ENCODE measurements at places on chromosomes 5 and 9.

GRCh38 chr5:96016216-96016615, 54.6 kb upstream of the ELL2 start:
- DNase-seq = no peak

DNA sequence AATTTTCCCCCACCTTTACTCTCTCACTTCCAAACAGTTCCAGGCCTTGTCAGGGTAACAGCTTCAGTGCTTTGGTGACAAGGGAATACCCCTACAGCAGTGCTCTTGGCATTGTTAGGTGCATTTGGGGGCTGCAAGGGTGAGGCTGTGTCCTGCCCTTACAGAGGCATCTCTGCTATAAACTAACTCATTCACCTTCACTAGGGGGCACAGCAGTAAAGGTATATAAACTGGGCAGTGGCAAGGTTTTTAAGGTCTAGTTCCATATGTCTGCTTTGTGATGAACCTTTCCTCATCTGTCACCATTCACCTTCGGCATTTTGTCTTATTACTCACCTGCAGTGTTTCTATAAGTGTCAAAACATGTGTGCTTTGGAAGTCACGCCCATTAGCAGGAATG, 79.1 kb upstream of the GPR151 start:
- no peak for DNase-seq

- DNase-seq = no peak
These were observed 89.5 kb upstream of the PUM3 start for GRCh38 chr9:2933165-2934095.

DNA sequence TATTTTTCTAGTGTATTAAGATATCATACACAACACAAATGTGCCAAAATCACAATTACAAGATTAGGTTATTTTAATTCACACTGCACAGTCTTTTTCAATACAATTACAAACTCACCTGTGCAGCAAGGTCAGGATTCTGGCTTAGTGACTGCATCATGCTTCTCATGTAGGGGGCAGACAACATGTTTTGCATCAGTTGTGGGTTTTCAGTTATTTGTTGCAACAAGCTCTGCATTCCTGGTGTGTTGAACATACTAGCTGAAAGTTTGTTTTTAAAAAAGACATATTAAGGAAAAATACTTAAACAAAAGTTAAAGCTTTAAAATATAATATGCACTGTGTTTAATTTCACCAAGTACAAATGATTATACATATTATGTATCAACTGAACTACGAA, 38.7 kb downstream of the UBQLN1 start:
- DNase-seq = no peak

DNA sequence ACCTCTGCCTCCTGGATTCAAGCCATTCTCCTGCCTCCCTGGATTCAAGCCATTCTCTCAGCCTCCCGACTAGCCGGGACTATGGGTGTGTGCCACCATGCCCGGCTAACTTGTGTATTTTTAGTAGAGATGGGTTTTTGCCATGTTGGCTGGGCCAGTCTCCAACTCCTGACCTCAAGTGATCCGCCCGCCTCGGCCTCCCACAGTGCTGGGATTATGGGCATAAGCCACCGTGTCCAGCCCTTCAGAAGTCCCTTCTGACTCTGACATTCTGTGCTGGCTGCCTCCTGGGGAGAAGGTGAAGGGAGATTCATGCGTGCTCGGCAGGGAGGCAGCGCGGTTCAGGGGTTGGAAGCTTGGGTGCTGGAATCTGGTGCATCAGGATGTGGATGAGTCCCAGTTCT, 28.8 kb downstream of the PRRX2 start:
- DNase-seq = no peak

- DNase-seq = no peak
These were observed 177.6 kb downstream of the DOCK8 start for GRCh38 chr9:392077-392804.

DNA sequence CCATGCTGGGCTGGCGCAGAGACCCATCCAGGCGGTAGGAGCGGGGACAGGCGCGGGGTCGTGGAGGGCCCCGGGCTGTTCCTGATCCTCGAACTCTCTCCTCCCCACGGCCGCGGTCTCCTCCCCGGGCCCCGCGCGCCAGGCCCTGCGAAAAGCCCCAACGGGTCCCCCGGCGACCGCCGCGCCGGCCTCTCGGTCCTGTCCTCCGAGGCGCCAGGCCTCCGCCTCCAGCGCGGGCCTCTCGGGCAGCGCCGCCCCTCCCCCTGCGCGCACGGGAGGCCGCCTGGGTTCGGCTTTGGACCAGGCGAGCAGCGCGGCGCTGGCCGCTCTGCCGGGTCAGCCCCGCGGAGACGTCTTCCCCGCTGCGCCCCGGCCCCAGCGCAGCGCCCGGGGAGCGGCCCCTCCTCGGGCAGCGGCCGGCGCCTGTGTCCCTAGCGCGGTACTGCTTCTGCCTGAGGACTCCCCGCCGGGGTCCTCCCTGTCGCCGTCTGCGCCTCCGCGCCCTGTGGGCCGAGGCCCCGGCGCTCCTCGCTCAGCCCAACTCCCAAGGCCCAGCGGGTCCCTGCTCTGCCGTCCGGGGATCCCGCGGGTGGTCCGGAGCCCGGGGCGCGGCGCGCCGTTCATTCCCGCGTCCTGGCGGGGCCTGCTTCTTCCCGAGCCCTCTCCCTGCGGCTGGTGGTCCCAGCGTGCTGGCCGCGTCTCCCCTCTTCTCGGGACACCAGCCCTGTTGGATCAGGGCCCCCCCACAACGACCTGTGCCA, 13.4 kb downstream of the COL23A1 start:
- DNase-seq = no peak

DNA sequence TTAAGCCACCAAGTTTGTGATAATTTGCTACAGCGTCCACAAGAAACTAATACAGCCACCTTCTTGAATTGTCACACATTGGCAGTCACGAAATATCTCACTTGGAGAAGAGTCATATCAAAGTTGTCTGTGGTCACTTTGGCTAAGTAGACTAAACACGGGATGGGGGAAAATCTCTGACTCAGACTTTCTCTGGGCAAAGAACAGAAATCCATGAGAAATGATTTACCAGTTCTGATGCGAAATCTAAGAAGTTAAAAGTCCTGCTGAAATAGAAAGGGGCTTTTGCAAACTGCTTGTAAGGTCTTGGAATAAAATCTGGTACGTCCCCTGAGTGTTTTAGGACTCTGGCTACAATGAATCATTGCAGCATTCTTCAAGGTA, 158.4 kb downstream of the COL23A1 start:
- DNase-seq = no peak

DNA sequence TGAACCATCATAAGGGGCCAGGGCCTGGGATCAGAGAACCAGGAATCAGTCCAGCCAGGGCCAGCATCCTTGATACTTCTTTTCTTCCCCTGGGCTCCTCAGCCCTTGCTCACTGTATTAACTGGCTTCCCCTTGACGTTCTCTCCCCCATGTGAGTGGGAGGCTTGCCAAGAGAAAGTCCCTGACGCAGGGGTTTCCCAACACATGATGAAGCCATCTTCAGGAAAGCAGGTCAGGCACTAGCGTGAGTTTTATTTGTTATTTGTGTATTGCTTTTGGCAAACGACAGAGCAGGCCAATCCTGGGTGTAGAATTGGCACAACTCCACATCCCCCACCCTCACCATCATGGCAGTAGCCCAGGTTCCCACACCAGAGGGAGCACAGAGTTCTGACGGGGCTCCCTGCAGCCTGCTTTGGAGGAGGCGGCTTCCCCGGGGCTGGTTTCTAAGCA, 165.5 kb upstream of the NFIL3 start:
- DNase-seq = peak; percentile 59

DNA sequence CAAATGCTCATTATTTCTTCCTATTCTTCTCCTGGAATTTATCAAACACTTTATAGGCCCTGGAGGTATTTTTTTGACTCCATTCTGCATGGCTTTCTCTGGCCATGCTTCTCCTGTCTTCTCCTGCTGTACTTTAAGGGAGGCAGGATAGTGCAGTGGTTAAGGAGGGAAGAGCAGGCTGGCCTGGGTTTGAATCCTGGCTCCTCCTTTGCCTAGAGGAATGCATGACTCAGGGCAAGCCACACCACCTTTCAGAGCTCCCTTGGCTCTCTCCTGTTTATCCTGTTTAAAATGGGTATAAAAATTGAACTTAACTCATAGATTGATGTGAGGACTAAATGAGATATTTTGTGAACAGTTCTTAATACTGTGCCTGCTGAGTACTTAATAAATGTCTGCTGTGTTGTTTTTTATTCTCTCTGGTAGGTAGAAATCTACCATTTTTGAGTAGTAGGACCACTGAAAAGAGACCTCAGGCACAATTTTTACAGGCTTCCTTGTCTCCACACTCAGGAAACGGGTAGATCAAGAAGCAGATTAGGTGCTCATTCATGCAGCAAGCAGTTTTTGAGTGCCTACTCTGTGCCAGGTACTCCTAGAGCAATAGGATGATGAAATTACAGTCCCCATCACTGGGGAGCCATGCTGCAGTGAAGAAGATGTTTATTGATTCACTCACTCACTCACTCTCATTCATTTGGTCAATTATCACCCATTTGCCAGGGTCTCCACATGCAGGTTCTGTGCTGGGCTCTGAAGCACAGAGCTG, 32.7 kb upstream of the ARAP3 start:
- no peak for DNase-seq

DNA sequence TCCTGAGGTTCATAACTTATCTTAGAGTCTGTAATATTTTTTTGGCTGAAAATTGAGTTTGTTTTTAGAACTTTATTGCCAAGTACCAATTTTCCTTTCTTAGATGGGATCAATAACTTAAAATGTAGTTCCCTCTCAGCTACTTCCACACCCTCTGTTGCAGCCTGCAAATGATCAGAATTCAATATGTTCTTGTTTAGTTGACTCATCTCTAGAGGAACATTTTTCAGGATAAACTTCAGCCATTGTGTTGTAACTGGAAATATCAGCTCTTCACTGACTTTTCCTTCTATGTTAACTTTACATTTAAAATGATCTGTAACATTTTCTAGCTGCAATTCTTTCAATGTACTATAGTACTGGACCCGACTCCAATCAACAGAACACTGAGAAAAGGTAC, 115.7 kb downstream of the ESM1 start:
- DNase-seq = no peak

DNA sequence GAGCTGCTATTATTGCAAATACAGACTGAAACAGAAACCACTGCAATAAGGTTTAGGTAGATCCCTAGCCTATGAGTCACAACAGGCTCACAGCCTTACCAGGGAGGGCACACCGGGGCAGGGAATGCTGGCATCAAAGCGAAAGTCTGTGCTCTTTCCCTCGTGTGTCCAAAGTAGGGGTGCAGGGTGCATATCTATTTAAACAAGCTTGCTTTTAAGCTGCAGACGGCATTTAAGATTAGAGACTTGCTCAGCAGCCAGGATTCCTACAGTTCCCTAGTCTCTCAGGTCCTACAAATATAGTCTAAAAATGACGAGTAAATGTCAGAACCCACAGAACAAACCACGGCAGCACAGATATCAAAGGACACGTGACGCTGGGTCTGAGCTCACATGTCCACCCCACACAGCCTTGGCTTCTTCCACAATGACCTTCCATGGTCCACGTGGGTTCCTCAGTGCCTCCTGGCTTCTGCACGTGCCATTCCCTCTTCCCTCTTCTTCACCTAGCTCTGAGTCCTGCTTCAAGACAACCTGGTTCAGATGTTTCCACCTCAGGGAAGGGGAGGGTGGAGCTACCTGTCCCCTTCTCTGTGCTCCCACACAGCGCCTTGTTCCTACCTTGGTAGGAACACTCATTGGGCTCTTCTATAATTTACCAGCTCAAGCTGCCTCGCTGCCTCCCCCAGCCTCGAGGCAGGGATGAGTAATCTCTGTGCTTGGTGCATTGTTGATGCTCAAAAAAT, 193.2 kb downstream of the MAPKAP1 start:
- no peak for DNase-seq

- DNase-seq = no peak
These were observed 35.1 kb downstream of the MTAP start for GRCh38 chr9:21837501-21837900.

- DNase-seq = no peak
These were observed 17.6 kb downstream of the FLT4 start for GRCh38 chr5:180631549-180632383.

DNA sequence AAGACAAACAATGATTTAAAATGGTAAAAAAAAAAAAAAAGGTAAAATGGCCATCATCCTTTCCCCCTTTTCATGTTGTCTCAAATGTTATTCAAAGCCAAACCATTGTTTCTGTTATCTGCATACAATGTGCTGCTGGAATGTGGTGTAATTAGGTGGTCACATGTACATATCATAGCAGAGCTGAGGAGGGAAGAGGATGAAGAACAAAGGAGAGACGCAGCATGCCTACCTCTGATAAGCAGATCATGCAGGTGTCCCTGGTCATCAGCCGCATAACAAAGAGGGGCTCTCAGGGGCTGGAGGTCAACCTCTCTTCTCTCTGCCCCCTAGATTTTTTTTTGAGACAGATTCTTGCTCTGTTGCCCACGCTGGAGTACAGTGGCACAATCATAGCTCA, 141.0 kb downstream of the CARTPT start:
- no peak for DNase-seq

DNA sequence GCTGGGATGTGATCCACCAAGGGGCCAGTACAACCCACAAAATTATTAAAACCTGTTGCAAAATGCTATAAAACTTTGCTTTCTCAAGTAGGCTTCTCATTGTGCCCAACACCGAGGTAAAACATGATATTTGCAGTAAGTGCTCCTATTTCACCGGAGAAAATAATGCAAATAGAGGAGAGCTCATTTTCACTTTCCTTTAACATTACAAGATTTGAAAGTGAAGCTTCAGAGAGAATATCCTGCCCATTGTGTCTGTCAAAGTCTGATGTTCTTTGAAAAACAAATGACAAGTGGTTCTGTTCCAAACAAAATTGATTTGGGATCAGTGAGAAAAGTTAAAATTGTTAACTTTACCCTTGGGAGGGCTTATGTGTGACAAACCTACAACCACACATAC, 287.1 kb downstream of the KCNN2 start:
- no peak for DNase-seq

DNA sequence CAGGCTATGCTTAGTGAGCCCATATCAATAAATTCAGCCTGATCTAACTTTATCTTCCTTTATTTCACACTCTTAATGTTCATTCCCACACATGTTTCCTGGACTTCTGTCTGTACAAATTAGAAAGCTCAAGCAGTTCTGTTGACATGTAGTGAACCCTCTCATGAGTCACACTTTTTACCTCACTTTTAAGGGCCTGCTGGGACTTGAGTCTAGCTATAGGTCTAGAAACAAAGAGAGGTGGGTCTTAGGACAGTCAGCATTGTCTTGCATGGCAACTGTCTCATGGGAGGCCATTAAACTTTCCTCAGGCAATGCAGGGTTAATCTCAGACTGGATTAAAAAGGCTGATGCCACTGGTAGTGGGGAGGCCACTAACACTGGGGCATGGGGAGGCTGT, 8.6 kb upstream of the CCNH start:
- DNase-seq = no peak

DNA sequence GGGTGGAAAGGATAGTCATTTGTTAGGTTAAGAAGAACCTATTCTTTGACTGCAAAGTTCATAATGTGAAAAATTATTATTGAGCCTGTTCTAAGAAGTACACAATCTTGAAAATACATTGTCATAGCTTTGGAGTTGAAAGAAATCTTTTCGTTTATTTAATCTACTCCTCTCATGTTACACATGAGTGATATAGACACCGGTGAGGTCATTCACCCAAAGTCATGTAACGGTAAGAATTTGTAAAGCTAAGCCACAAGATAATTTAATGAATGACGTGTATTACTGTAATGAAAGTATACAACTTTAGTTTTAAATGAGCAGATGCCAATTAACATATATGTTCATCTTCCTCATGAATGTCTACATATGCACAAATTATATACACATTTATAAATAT, 284.1 kb upstream of the PDE4D start:
- no peak for DNase-seq

- DNase-seq = no peak
These were observed 5.1 kb upstream of the WWC1 start for GRCh38 chr5:168286386-168286785.

- DNase-seq = no peak
These were observed 113.1 kb downstream of the KDM4C start for GRCh38 chr9:6870650-6871477.

Measured in AG04450 (cell line).